ENCODE measurements at places on chromosomes 1 and 21. TPM values are rescaled to one million over a fixed set of nuclear protein-coding genes. Genes with fewer than 3 reads are reported as not detected.

DNA sequence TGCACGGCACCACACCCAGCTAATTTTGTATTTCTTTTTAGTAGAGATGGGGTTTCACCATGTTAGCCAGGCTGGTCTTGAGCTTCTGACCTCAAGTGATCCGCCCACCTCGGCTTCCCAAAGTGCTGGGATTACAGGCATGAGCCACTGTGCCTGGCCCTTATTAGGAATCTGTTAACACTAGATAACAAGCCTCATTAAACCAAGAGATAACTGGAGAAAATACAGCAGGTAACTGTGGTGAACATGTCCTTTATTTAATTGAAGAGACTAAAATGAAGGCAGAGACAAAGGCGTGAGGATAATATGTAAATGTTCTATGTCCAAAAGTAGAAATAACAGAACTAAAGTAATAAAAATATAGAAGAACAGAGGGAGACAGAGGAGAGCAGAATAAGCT is 71.8 kb upstream of the DNAJC6 start:
- DNase-seq, result no peak
- H3K27me3 ChIP-seq, result no peaks in the 10 kb centered on the region
- H3K36me3 ChIP-seq, result no peaks in the 10 kb centered on the region
- no peaks in the 10 kb centered on the region for H3K4me1 ChIP-seq
- no peak overlapping the region for H3K4me3 ChIP-seq
- no peak overlapping the region for H3K27ac ChIP-seq

Gene TMEM52
- 0.64 TPM for total RNA-seq

Gene CRB1
- not detected for total RNA-seq

Gene PCAT6
- 2.8 TPM for total RNA-seq

- no peaks in the 10 kb centered on the region for H3K27me3 ChIP-seq
- H3K4me3 ChIP-seq, result no peak overlapping the region
- peaks cover 30% of the 10 kb centered on the region for H3K4me1 ChIP-seq
- no peak overlapping the region for H3K27ac ChIP-seq
- peaks cover 19% of the 10 kb centered on the region for H3K36me3 ChIP-seq
Measured at GRCh38 chr1:204125759-204126351, 26.0 kb downstream of the ETNK2 start.

Gene PTPN22
- 0.24 TPM for total RNA-seq

Gene MPL
- 0.73 TPM for total RNA-seq

Gene RNF207
- total RNA-seq, result 160 TPM

Gene IGSF3
- 15.3 TPM for total RNA-seq

Gene ITLN1
- total RNA-seq, result 0.54 TPM

DNA sequence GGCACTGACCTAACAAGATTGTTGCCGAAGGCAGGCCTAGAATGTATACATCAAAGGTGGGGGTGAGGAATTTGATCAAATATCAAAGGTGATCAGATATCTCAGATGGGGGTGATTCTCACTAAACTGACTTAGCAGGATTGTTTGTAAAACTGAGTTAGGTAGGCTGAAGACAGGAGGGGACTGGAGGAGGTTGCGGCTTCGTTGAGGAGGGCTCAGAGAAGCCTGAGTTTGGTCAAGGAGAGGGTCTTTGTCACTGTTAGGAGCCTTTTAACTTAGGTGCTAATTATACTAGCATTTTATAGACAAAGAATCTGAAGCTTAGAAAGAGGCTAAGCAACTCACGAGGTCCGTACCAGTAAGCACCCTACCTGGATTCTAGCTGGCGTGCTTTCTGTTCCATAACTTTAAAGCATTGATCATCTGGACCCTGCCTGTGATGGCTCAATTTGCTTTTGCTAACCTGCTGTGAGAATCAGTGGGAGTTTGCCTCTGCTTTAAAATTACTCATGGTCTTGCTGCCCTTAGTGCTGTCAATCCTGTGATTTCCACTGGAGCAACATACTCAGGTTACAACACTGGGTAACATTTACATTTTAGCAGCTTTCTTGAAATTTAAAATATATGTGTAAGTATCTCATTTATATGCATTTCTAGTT is 49.8 kb downstream of the ITSN1 start:
- no peak overlapping the region for H3K27ac ChIP-seq
- H3K4me1 ChIP-seq, result no peaks in the 10 kb centered on the region
- H3K36me3 ChIP-seq, result no peaks in the 10 kb centered on the region
- no peak for DNase-seq
- H3K27me3 ChIP-seq, result no peaks in the 10 kb centered on the region

DNA sequence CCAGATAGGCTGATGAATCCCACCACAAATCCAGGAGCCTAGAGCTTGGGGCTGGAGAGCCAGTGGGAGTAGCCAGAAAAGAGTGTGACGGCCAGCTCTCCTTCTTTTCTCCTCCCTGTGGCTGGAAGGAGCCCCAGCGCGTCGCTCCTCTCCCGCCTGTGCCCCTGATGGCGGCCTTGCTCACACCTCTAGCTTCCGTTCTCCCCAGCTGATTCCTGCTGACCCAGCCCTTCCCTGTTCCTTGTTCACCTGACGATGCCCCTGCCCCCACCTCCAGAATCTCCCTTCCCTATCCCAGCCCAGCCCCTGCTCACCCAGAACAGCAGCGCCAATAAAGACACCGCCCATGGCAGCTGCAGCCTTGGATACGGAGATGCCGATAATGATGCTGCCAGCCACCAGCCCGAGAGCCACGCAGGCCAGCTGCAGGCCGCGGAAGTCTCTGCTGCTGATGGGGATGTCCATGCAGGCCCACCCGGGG is 656 bp downstream of the KNCN start:
- H3K27me3 ChIP-seq, result peaks cover 66% of the 10 kb centered on the region
- no peak overlapping the region for H3K27ac ChIP-seq
- H3K4me3 ChIP-seq, result no peak overlapping the region
- DNase-seq, result no peak
- peaks cover 11% of the 10 kb centered on the region for H3K4me1 ChIP-seq

Gene FASLG
- total RNA-seq, result not detected

All from Calu3 (cell line).